ENCODE measurements at places on chromosomes 13 and 19.

DNA sequence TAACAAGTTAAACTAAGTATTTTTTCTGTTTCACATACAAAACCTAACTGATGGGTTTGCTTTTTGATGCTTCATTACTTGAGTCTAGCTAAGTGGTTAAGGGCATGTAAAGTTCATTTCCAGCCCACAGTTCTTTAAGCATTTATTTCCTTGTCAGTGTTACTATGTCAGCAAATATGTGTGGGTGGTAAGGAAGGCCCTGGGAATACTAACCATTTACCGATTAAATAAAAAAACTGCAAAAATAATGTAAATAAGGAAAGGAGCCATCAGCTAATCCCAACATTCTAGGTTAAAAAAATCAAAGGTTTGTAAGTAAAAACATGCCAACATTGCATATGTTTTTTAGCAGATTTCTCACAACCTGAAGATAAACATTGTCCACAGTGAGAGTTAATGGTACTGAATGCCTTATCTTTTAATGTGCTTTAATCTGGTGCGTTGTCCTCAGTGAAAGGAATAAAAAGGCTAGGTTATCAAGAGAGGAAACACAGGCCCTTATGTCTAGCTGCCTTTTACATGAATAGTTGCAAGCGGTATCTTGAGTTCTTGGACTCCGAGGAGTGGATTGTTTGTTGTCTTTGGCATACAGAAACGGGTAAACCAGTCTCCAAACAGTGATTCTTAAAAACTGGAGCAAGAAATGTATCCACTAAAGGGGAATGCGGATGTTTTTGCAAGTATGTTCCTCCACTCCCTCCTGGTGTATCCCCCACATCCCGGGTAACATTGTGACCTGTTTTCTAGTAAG is 949.6 kb upstream of the SLC10A2 start:
- no peak for DNase-seq

- peak; percentile 30 for DNase-seq
These were observed 5.2 kb upstream of the MLNR start for GRCh38 chr13:49214917-49215376.

GRCh38 chr19:4553775-4554174 is 5.7 kb downstream of the SEMA6B start:
- no peak for DNase-seq

GRCh38 chr13:93235258-93236015 is 8.8 kb downstream of the GPC6 start:
- no peak for DNase-seq

DNA sequence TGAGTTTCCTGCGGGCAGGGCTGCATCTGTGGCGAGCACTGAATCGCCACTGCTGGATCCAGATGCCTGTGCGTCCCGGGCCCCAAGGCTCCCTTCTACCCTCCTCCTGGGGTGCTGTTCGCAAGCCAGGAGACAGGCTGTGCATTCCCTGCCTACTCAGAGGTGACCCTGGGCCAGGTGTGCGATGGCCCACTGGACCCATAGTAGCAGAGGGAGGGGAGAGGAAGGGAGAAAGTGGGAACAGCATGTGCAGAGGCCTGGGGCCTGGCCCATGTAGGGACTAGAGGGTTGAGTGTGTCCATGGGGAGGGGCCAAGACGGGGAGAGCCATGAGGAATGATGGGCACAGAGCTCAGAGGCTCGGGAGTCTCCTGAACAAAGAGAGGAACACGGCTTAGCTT is 27.3 kb downstream of the CARM1 start:
- DNase-seq = no peak

DNA sequence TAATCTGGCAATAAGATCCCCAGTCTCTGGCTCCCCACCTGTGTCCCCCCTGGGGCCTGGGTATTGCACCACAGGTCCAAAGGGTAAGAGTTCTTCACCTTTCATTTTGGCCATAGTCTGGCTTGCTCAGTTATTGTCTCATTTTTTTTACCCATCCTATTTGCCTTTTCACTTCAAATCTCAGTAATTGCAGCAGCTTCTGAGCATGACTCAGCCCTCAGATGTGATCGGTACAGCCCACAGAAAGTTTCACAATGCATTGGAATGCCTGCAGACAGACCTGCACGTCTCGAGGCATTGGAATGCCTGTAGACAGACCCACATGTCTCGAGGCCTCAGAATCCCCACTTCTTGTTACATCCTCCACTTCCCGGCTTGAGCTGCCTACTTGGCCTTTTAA is 173.6 kb downstream of the NUFIP1 start:
- peak; percentile 14 for DNase-seq

- no peak for DNase-seq
These were observed 389.8 kb downstream of the NDFIP2 start for GRCh38 chr13:79870766-79871165.

- no peak for DNase-seq
These were observed 20.4 kb upstream of the SPRY2 start for GRCh38 chr13:80361298-80361697.

GRCh38 chr19:54317108-54317964 is 4.4 kb upstream of the LILRA5 start:
- no peak for DNase-seq

- DNase-seq = no peak
These were observed 14.0 kb downstream of the UNC13A start for GRCh38 chr19:17673937-17674799.

- DNase-seq = no peak
These were observed 293.5 kb downstream of the SPRY2 start for GRCh38 chr13:80047406-80047805.

GRCh38 chr13:30039511-30039911 is 189.1 kb upstream of the UBL3 start:
- no peak for DNase-seq

DNA sequence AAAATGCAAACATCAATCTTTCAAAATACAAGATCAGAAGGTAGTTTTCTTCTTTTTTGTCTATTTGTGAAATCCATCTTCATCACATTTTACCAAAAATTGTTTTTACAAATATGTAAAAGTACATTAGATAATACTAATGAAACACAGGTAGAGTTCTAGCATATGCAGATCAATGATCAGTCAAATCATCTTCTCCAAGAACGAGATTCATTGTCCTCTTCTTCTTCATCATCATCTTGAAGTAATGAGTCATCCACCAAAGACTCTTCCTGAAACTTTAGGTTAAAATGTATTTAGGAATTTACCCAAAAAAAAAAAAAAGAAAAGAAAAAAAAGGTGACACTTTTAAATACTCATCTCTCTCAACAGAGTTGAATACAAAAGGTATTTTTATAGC is 85.6 kb downstream of the RBM26 start:
- no peak for DNase-seq

- no peak for DNase-seq
These were observed 1.7 kb upstream of the ANKRD10 start for GRCh38 chr13:110916301-110917142.

DNA sequence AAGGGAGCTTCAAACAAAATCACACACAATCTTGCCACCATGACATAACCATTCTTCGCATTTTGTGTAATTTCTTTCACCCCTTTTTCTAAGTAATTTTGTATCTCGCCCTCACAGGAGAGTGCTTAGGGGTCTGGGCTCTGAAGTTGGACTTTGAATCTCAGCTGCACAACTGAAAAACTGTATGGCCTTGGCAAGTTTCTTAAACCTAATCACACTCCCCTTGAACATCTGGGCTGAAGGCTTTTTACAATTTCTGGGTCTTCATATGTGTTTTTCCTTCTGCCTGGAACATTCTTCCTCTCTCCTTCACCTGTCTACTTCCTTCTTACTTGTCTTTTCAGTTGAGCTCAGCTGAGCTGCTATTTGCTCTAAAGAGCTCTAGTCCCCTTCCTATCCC is 24.3 kb upstream of the CPB2 start:
- no peak for DNase-seq

DNA sequence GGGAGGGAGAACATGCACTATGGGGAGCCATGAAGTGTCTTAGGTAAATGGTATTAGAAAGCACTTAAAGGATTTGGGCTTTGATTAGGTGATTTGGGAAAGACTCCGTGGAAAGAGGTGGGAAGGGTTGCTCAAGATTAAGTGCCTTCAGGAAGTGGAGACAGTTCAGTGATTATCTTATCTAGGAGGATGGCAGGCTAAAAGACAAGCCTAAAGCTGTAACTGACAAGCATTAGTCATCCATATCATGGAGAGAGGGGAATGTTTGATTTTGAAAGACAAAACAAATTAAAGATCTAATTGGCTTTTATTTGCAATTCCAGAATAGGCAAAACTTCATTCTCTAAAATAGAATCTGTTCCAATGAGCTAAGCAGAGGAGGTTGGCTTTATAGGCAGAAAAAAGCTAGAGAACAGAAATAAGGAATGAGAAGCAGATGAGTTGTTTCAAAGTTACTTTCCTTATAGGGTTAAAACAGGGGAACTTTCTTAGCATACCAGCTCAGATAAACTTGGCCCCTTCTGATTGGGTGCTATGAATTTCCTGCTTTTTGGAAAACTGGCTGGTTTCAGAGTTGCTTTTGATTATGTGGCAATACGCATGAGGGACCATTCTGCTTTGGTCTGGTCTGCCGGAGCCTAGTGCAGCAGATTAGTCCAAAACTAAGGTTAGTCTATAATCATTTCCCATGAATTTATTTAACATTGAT is 1.8 kb upstream of the DIAPH3 start:
- no peak for DNase-seq

DNA sequence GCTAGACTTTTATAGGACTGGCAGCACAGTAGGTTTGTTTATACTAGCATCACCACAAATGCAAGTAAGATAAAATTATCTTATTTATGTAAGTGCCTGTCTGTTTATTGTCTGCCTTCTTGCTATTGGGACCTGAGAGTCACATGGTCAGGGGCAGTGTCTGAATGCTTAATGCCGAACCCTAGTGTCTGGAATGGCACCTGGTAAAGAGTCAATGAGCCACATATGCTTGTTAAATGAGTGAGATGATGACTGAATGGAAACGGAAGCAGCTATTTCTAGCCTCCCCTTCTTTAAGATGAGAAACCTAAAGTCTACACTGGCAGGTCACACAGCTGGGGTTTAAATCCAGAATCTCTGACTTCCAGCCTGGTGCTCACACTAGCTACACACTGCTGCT is 92.2 kb downstream of the STOML3 start:
- no peak for DNase-seq

DNA sequence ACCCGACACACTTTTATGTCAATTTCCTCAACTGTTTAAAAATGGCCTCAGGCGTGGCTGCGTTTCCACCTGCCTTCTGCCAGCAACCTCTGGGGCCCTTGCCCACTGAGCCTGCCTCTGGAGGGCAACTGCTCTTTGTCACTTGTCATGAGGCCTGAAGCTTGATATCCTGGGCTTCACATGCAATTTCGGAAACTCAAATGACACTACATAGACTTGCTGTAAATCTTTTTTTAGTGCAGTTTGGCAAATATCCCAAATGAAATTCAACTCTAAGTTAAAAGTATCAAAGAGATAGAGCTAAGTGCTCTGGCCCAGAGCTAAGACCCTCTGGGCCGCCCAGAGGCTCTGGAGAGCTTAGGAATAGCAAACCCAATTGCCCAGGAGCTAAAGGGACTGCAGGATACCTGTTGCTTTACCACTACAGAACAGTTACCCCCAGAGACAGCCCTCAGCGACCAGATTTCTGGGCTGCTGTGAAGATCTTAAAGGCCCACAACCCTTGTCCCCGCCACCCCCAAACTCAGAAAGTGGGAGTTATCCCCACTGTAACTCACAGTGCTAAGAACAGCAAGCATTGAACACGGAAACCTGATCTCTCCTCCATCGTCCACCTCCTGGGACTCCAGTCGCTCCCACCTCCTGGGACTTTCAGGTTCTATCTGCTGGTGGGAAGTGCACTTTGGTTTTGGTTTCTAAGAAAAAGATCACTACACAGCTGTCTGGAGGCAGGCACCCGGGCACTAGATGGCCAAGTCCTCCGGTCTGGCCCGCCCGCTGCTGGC is 19.4 kb downstream of the GJA3 start:
- no peak for DNase-seq

DNA sequence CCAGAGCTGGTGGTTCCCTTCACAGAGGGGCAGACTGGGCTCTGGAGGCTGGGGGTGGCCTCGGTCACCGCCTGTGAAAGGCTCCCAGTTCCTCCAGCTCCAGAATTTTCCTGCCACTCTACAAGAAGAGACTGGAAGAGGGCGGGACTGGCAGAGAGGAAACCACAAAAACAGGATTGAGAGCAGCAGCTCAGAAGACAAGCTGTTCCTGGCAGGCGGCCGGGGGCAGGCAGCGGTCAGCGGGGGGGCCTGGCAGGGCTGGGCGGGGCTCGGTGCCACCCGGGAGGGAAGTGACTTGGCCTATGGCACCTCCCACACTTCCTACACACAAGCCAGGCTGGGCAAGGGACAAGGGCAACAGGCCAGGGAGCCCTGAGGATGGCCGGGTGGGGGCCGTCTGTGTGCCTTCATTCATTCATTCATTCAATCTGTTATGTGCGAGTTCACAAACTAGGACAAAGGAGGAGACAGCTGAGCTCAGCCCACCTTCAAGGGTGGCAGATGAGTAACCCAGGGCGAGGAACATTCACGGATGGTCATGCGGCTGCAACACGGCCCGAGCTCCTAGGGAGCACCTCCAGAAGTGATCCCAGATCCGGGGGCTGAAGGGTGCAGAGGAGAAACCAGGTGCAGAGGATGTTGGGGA is 16.9 kb upstream of the BTBD2 start:
- DNase-seq = no peak

GRCh38 chr19:51514866-51515481 is 13.4 kb upstream of the SIGLEC12 start:
- DNase-seq = no peak

DNA sequence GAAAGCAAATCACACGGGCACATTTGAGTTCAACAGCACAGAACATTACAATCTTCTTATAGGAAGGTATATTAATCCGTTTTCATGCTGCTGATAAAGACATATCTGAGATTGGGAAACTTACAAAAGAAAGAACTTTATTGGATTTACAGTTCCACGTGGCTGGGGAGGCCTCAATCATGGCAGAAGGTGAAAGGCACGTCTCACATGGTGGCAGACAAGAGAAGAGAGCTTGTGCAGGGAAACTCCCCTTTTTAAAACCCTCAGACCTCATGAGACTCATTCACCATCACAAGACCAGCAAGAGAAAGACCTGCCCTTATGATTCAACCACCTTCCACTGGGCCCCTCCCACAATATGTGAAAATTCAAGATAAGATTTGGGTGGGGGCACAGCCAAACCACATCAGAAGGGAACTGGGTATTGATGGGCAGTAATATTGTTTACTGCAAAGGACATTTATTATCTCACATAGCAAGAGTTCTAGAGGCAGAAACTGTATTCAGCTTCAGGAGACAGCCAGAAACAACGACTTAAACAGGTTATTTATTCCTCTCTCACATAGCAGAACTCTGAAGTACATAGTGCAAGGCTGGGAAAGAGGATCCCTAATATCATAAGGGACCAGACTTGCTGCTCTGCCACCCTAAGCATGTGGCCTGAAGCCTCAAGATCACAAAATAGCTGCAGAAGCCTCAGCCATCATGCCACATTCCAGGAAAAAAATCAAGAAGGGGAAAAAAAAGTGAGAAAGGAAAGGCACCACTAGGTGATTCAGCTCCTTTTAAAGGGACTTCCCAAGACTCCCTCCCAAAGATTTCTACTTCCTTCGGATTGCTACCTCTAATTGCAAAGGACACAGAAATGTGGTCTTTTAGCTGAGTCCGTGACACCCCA is 23.1 kb downstream of the FXYD5 start:
- no peak for DNase-seq

- no peak for DNase-seq
These were observed 10.6 kb downstream of the RFC3 start for GRCh38 chr13:33828431-33829129.

GRCh38 chr19:12800923-12801465 is 606 bp downstream of the PRDX2 start:
- DNase-seq = no peak

All from stimulated activated CD4-positive, alpha-beta T cell treated with anti-CD3 and anti-CD28 coated beads, Interleukin-4, amount 100 ng/mL, for 1 hour (primary cell).